ENCODE measurements at places on chromosomes 3 and 15.

- DNase-seq: peak; percentile 52
These were observed at the start of gene RYK for GRCh38 chr3:134250717-134251220. Gene RYK, minus strand, starts transcription at chr3:134250859. Its CDS starts 205 bp downstream, at chr3:134250654.

DNA sequence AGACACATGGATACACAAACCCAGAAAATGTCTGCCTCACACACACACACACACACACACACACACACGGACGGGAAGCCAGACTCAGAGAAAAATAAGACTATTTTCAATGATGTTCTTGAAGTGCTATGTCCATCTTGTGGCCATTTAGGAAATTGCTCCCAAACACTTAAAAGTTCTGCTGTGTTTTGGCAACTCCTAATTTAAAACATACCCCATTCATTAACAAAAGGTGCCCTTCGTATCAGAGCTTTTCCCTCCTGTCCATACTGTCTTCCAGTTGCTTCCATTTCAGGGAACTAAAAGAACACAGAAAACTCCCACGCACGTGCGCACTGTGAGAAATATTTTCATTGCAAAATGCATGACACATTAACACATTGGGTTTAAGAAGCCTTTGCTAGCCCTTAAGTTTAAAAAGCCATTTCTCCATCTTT is 44.6 kb downstream of the SLC12A1 start:
- peak; percentile 21 for DNase-seq

GRCh38 chr15:57143511-57144078 is 225.2 kb downstream of the TCF12 start:
- DNase-seq: no peak

DNA sequence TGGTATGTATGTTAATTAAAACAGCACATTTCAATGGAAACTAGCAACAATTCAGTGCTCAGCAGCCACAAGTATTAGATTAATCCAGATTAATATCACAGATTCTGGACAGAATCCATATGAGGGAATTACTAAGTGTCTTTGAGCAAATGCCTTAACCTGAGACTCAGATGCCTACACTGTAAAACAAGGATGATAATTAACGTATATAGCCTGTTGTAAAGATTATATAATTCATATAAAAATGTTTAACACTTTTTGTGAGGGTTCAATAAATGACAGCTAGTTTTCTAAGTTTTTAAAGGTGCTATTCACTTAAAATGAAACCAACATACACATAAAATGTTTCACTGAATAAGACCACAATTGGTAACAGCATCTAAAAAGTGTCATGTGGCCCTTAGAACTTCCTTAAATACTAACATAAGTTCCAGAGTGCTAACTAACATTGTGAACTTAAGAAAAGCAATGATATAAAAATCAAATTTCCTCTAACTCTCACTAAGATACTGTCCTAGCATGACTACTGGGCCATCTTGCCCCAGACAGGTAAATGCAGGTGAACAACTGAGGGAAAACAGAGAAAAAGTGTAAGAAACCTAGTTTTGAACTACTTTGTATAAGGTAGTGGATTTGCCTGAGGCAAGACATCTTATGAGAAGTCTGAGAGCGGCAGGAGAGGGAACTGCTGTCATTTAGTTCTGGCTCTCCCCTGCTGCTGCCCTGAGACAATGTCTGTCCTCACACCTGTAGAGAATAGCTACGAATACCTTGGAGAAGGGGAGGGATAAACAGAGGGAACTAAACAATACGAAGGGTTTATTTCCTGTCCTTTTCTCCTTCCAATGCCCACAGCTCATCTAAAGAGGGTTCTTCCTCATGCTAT is 151.3 kb downstream of the ADAM10 start:
- no peak for DNase-seq

- no peak for DNase-seq
These were observed 6.6 kb downstream of the PLXNA1 start for GRCh38 chr3:126989316-126990023.

GRCh38 chr3:29605845-29606244 is 325.0 kb downstream of the RBMS3 start:
- DNase-seq: no peak

DNA sequence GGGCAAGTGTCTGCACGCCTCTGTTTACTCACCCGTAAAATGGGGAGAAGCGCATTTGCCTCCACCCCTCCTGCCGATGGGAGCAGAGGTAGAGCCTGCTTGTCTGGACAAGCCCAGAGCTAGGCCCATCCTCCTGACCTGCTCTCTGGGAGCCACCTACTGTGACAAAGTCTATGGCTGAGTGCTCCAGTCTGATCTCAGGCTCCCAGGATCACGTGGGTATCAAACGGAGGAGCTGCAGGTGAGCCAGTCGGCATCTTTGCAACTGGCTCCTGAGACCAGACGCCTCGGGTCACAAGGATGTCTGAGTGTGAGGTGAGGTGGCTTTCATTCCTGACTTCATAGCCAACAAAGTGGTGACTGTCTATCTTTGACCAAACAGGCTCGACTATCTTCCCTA is 2.1 kb upstream of the ALDH1A3 start:
- DNase-seq: no peak

DNA sequence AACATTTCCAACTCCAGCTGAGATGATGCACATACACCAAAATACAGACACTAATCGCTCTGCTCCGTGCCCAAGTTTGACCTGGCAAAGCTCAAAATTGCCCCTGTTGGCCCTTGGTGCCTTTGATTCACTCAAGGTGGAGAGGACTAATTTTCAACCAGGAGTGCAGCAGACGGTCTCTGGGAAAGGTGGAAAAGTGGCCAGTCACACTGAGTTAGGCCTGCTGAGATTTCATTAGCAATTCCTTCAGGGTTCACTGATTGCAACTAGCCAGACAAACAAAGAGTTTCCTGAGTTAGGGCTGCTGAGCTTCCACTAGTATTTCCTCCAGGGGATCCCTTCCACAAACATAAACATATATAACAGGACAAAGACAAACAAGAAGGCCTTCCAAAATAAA is 28.7 kb upstream of the LHFPL4 start:
- DNase-seq: no peak

DNA sequence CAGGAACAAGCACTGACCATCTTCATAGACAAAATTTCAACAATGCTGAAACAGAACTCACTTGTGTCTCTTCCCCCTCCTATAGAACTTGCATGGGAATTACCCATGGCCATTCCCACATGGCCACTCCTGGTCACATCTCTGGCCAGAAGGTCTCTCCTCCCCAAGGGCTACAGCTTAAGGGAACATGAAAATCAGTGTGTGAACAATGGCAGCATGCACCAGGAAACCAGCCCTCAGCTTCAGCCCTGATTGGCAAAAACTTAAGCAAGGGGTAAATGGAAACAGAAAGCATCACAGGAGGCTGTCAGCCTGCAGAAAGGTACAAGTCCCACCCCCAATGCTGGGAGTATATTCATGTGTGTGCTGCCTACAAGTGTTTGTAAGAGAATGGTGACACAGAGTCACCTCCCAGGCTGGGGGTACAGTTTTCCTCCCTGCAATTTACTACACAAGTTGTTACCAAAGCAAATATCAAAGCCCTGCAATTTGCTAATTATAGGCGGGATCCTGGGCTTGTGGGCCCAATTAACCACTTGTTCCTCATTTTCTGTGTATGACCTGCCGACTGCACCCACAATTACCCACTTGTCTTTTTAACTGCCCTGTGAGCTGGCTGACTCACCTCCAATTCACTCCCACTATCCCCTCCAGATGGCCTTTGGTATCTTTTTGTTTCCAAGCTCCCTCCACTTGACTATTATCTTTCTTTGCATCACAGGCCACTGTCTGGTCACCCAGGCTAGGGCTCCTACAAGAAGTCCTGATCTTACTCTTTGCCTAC is 84.4 kb upstream of the HES1 start:
- no peak for DNase-seq

DNA sequence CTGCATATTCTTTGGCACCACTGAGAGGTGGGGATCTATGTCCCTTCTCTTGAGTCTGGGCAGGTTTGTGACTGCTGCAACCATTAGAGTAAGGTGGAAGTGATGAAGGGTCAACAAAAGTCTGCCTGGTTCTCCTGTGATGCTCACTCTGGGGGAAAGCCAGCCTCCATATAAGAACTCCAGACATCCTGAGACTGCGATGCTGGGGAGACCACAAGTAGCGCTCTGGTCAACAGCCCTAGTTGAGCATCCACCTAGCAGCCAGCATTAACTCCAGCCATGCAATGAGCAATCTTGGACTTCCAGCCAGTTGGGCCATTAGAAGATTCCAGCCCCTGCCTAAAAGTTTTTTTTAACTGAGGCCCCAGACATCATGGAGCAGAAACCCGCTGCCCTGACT is 62.8 kb downstream of the SCN11A start:
- DNase-seq: no peak

DNA sequence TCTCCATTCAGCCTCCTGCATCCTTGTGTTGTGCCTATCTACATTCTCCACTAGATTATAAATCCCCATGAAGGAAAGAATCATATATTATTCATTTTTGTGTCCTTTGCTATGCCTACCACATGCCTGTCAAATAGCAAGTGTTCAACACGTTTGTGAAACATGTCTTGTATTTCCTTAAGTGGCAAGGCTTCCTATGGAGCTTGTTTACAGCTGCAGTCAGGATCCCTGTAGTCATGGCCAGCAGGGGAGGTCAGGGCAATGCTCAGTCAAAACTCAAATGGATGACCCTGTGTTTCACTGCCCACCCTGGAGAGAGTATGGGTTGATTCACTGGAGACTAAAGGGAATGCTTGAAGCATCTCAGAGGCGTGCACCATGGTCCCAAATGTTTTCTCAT is 191.7 kb upstream of the ATP11B start:
- no peak for DNase-seq

DNA sequence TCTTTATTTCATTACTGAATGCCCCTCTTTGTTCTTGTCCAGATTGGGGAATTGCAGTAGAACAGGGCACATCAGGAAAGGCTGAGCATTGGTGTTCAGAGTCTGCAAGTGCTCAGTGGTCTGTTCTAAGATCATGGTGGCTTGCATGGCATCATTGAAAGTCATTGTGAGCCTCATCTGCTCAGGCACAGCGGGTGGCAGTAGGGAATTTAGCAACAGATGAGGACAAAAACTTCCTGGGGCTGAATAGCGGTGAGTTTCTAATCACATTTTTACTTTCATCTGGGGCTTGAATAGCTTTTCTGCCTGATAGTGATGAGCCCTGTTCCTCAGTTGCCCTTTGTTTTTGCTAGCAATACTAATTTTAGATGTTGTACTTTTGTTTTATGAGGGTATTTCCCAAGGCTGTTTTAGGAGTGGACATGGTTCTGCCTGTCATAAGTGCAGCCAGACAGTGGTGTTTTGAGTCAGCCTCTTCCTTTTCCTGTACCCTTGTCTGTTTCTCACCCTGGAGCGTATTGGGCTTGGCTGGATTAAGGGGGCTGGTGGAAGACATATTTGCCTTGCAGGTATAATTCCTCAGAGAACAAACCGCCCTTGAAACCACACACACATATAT is 127.2 kb upstream of the IL12A start:
- DNase-seq: peak; percentile 84

- no peak for DNase-seq
These were observed 3.8 kb downstream of the PKM start for GRCh38 chr15:72227192-72227586.

DNA sequence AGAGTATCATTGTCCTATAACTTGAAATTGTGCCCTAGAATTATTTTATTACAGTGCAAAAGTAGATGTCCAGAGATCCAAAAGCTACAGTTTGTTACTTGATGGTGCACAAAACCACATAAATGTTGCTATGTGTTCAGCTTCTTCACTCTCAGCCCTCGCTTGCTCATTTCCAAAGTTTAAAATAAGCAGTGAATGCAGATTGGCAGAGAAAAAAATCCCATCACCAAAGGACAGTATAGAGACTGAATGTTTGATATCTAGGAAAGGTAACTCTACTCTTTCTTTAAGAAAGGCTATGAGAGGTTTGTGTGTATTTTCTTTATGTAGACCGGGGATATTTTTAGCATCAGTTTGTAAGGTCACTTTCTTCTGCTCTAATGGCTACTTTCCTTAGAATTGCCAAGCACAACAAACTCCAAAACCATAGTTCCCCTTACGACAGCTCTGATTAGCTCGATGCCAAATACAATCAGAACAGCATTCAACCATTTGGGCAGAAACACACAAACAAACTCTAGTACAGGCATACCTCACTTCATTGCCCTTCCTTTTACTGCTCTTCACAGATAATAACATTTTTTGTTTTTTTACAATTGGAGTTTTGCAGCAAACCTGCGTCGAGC is 164.1 kb upstream of the CCDC54 start:
- no peak for DNase-seq

GRCh38 chr15:72515591-72516389 is 41.7 kb downstream of the ARIH1 start:
- no peak for DNase-seq

GRCh38 chr3:110708156-110708555 is 363.5 kb upstream of the NECTIN3 start:
- DNase-seq: no peak

GRCh38 chr3:109125902-109126301 is 8.0 kb upstream of the MORC1 start:
- no peak for DNase-seq

DNA sequence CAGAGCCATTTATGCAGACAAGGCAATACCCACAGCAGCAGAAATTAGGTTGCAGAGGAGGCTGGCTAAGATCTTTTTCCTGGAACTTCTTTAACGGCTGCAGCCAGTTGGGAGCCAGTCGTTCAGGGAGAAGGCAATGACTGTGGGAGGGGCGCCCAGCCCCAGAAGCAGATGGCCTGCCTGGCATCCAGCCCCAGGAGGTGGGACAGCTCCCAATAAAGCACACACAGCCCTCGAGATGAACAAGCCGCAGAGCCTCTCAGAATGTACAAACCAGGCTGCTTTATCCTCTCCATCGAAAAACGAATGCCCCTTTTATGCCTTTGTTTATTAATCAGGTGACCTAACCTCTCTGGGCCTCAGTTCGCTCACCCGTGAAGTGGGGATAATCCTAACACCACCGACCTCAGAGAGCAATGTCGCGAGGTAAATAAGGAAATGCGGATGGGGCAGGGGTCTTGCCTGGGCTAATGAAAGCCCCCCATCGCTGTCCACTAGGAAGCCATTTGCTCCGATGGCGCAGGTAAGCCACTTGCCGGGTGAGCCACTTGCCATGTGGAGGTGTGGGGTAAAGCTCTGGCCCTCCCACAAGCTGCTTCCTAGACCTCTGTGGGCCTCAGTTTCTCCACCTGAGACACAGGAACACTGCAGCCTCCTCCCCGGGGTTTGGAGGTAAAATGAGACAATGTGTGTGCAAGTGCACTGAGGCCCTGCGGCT is 35.8 kb downstream of the MGLL start:
- no peak for DNase-seq

GRCh38 chr3:99646107-99646435 is 7.7 kb downstream of the COL8A1 start:
- no peak for DNase-seq

- no peak for DNase-seq
These were observed 500.9 kb upstream of the MDFIC2 start for GRCh38 chr3:70813311-70813710.

GRCh38 chr3:188573291-188573940 is 419.5 kb downstream of the LPP start:
- DNase-seq: no peak

GRCh38 chr3:135069406-135069805 is 274.3 kb downstream of the EPHB1 start:
- DNase-seq: no peak

GRCh38 chr3:14522129-14522691 is 17.9 kb downstream of the GRIP2 start:
- no peak for DNase-seq
